Stimulated activated CD8-positive, alpha-beta memory T cell treated with anti-CD3 and anti-CD28 coated beads, Interleukin-4, amount 100 ng/mL, for 4 hours (primary cell): ENCODE measurements at places on chromosomes 4 and X.

GRCh38 chrX:110786486-110786885, 9.1 kb downstream of the CHRDL1 start:
- no peak for DNase-seq

DNA sequence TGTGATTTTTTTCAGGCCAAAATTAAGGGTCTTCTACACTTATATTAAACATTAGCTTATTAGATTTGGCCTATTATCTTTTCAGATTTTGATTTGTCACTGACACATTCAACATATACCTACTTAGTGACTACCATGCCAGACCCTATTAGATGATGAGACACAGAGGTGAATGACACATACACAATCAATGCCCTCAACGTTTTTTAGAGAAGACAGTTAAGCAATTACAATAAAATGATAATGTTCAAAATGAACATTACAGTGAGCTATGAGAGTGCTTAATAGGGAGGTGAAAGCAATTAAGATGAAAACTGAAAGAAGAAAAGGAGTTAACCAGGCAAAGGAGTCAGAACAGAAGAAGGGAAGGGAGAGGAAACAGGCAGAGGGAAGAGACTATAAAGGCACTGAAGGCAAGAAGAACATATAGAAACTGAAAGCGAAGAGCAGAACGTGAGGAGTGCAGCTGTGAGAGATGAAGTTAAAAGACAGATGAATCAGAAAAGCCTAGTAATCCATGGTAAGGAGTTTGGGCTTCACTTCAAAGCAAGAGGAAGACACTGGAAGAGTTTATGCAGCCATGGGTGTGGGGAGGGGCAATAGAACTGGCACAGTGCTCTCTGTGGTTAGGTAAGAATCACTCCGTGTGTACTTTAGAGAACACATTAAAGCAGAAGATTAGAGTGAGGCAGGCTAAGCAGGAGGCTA, 119.0 kb downstream of the REELD1 start:
- no peak for DNase-seq

DNA sequence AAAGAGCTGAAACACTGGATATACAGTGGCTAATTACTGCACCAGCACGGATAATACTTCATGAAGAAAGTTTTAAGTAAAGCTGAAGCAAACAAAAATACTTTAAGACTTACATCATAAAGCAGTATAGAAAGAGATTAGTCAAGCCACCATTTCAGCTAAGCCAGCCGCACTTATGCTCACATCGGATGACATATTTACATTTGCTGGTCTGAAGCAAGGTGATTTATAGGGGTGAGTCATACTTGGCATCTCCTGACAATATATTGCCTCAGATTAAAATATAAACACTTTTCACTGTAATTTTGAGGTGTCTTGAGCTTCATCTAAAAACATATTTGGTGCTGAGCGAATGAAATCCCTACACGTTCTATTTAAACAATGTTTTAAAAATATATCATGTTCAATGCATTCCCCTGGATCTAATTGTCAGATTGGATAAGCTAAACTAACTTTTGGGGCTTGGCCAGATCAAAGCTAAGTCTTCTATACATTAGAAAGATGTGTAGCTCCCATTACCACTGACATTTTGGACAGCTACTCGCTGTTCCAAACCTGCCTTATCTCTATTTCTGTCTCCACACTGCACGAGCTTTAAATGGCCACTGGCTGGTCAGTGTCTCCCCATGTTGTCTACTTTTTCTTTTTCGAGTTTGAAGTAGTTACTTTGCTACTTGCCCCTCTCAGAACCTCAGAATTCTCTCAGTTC, 103.2 kb downstream of the VCX2 start:
- DNase-seq: no peak

DNA sequence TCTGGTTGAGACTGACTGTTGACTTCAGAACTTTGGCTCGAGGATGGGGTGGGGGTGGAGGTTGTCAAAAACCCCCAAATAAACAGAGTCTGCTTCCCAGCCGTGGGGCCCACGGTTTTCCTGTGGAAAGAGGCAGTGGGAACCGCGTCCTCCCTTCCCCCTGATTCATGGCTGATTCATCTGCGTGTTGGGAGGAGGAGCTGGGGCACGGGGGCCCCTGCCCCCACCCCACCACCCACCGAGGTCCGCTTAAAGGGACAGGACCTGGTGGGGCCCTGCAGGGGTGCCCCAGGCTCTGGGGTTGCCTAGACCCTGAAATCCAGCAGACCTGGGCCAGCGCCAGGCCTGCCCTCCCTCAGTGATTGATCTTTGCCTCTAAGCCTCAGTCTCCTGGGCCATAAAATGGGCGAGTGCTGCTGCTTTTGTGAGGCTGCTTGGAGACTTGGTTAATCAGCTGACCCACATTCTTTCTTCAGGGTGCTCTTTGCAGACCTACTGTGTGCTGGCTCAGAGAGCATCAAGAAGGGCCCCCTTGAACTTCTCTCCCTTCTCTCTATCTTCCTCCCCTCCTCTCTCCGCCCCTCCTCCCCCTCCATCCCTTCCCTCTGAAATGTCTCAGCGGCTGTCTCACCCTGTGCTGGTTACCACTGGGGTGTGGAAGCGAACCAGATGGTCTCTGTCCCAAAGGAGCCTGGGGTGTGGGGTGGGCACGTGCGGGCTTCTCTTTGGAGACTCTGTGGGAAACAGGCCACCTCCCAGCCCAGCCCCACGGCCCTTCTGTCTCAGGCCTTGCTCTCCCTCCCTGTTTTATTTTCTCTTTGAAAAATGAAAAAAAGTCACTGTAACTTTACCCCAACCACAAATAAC, 9.1 kb downstream of the HTRA3 start:
- no peak for DNase-seq

- no peak for DNase-seq
Measured at GRCh38 chr4:106762666-106763443, 273.3 kb downstream of the DKK2 start.

DNA sequence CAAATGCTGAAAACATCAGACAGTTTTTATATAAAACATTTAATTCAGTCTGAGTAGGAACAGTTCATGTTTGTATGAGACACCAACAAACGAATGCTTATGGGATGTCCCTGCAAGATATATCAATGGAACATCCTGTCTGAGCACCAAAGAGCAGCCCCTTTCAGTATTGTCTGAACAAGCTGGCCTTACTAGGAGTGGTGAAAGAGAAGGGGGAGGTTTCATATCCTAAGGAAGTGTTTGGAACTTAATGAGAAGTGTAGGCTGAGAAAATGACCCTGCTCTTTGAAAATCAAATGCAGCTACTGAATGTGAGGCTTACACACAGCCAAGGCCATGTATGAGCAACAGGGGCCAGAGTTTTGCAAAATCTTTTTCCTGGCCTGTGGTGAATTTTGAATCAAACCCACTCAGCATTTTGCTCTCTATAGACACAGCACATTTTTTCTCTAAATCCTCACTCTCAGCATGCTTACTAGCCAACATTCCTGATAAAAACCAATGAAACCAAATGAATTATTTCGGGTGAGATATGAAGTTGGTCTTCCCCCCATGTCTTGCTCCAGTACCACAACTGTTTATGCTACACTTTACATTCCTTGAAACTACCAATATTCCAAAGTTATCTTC, 119.4 kb downstream of the LUZP4 start:
- no peak for DNase-seq

- no peak for DNase-seq
Measured at GRCh38 chr4:71027611-71028010, 34.2 kb downstream of the DCK start.

GRCh38 chr4:146637621-146638332, 916 bp upstream of the POU4F2 start:
- no peak for DNase-seq

DNA sequence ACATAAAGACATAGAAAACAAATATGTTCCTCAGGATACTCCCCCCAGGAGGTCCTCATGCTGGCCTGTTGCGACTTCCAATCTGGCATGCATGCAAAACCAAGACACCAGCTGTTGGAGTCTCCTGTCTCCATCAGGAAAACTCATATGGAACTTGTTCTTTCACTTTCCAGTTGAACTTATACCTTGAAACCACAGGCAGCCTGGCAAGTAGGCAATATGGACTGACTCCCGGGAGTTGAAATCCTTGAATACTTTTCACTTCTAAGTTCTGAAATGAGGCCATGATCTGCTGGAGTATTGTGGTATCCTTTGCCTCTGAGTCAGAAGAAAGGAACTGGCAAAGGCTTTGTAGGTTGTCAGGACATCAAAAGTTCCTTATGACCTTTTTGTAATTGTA, 444.2 kb downstream of the IDS start:
- DNase-seq: no peak

GRCh38 chr4:39741401-39741800, 43.5 kb downstream of the UBE2K start:
- DNase-seq: no peak

DNA sequence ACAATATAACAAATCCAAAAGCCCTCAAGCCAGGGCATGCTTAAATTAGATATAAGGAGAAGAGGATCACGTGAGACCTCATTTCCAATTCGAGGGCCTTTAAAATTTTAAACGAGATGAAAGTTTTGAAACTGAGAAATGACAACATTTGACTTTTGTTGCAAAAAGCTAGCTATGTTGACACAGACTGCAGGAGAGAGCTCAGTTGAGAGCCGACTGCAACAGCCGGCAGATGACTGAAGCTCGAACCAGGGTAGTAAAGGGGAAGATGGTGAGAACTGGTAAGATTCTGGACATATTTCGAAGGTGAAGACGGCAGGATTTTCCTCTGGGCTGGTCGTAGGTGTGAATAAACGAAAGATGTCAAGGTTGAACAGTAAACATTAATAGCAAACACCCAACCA, 773 bp downstream of the PRMT9 start:
- no peak for DNase-seq

GRCh38 chr4:140659943-140660700, 91.4 kb upstream of the UCP1 start:
- no peak for DNase-seq

GRCh38 chr4:25972984-25973745, 59.1 kb downstream of the SMIM20 start:
- no peak for DNase-seq

DNA sequence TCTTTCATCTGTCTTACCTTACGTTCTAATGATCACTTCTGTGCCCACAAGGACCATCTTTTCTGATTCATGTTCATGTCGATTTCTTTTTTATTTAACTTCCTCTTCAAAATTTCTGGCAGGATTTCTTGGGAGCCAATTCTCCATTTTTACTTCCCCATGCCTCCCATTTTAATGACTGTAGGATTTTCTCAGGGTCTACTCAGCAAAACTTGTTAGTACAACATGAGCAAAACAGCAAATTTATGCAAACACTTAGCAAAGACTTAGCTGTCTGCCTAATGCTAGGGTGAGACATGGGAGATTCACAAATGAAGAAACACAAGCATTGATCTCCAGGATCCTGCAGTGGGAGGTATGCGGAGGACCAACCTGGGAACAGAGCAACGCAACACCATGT, 5.5 kb downstream of the CD38 start:
- DNase-seq: no peak

DNA sequence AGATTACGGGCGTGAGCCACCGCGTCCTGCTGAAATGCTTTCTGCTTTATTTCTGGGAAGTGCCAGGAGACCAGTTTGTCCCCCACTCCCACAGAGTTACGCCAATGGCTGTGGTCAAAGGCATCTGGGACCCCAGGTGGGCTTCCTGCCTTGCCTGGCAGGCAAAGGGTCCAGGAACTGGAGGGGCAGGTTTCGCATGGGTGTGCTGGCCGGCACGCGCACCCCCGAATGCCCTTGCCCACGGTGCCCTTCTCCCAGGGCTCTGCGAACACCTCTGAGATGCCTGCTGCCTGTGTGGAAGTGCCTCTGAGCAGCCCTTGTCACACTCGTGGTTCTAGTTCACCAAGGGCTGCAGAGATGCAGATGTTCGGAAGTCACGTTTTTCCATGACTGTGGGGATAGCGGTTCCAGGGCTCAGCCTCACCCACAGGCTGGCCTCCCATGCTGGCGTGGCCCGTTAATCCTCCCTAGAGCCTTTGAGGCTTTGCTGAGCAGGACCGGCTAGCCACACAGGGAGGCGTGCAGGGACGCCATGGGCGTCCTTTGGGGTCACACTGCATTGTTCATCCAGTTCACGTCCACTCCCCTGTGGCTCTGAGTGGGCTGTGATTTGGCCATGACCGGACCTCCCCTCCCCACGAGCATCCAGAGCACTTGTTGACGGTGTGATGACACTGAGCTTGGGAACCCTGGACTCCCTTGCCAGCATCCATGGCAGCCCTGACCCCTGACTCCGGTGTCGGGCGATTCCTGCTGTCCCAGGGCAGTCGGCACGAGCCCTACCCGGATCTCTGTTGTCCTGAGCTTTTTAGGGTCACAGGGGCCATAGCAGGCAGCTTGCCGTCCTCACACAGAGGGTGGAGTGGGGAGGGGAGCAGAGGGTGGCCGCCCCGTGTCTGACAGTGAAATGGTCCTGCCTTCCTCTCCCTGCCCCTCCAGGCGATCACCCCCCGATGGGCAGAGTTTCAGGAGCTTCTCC, 12.7 kb upstream of the ADD1 start:
- DNase-seq: no peak

- DNase-seq: no peak
Measured at GRCh38 chr4:99845708-99846469, 29.3 kb downstream of the DAPP1 start.

DNA sequence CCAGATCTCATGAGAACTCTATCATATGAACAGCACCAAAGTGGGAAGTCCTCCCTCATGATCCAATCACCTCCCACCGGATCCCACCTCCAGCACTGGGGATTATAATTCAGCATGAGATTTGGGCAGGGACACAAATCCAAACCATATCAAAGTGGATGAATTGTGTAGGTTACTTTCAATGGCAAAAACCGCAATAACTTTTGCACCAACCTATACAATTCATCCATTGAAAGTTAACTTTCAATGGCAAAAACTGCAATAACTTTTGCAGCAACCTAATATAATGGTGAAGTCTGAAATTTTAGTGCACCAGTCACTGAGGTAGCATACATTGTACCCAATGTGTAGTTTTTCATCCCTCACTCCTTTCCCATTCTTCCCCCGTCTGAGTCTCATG, 16.6 kb downstream of the STK32B start:
- DNase-seq: no peak

DNA sequence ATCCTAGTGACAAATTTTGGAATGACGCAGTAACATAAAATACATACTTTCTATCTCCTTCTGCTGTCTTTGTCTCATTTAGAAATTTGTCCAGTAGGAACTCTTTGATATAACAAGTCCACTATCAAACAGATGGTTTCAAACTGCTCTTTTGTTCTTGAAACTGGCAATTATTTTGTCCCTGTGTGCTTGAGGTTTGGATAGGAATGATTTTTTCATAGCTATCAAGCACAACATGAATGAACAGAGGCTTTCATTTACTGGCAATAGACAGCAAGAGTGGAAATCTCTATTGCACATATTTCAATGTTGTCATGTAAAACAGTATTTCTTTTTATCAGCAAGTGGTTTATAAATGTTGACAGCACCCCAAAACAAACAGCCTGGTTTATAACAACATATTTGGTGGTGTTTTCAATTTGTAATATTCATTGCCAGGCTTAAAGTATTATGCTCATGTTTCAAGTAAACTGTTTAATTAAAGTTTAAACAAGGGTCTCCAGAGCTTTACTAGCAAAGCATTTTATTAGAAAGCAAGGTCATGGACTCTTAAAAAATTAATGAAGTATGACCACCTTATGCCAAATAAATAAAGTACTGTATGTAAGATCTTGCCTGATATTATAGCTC, 60.0 kb downstream of the TIGD2 start:
- no peak for DNase-seq
